ENCODE measurements at places on chromosomes 3 and 15. TPM values are rescaled to one million over a fixed set of nuclear protein-coding genes. Genes with fewer than 3 reads are reported as not detected.

CTXN2 gene
- total RNA-seq, result not detected

DNA sequence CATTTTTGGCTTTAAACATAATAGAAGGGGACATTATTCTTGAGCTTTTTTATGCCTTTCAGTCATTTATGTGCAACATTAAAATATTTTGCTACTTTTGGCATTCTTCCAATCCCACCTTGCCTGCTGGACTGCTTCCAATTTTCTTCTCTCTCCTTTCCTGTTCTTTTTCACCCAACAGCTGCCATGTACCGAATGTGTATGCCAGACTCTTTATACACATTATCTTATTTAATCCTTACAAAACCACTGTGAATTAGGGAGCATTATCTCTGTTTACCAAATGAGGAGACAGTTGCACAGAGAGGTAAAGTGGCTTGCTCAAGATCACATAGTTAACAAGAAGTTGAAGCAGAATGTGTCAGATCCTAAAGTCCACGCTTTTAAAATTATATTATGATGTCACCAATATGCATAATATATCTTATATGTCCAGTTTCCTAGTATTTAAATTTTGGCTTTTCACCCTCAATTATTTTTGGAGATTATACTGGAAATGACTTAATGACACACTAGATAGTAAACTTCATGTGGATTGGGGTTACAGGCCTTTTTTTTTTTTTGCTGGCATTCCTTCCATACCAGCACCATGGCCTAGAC is 231.5 kb downstream of the THRB start:
- DNase-seq, result peak; percentile 38

GRCh38 chr3:42148982-42149432 is 57.9 kb downstream of the TRAK1 start:
- DNase-seq, result peak; percentile 70

GRCh38 chr3:119033393-119034255 is 1.0 kb downstream of the IGSF11 start:
- DNase-seq, result no peak

DNA sequence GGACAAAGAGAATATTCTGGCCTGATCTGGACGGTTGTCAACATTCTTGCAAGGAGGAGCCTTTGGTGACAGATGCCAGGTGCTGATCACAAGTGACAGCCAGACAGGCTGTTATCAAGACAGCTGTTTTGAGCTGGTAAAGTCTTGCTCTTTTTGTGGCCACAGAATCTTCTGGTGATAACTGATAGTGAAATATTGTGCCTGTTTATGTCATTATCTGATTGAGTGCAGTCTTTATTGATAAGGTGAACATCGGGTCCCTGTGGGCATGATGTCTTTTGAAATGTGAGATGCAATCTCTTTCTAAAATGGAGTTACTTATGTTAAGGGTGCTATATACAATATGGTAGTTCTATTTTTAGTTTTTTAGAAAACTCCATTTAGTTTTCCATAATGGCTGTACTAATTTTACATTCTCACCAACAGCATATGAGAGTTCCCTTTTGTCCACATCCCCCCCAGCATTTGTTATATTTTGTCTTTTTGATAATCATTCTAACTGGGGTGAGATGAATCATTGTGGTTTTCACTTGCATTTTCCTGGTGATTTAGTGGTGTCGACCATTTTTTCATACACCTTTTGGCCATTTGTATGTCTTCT is 10.7 kb downstream of the CEP63 start:
- DNase-seq, result no peak

DNA sequence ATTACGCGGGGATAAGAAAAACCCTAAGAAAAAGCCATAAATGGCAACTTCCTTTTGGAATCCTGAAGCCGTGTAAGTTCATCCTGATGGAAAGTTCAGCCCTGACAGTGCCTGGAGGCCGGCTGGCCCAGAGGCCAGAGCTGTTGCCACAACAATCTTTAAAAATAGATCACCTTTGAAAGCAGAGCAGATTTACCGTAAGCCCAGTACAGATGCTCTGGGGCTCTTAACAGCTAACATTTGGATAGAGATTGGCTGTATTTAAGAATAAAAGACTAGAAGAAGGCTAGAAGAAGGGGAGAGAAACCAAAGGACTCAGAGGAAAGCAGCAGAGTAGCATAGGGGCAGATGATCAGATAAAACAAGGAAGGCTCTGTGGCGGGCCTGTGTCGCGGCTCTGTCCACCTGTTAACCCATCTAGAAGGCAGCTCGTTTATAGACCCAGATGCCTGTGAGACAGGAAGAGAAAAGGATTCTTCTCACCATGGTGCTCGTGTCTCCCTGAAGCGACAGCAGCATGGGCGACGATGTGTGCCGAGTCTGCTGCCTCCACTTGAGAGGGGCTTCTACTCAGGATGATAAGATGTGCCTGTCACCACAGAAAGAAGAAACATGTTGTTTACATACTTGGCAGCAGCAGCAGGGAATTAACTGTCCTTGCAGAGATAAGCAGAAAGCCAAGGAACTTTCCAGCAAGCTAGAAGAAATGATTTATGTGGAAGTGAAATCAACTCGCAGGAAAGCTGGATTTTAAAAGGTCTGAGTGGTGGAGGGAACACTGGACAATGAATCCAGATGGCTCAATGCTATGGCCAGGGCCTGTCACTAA is 69.9 kb downstream of the SYNM start:
- peak; percentile 25 for DNase-seq

GRCh38 chr15:39665629-39666250 is 84.9 kb downstream of the THBS1 start:
- DNase-seq, result no peak

GRCh38 chr3:122795674-122796195 is 866 bp downstream of the SLC49A4 start:
- DNase-seq, result no peak

GRCh38 chr3:133924041-133924440 is 28.4 kb upstream of the RAB6B start:
- DNase-seq, result no peak

SEMA5B gene
- total RNA-seq, result under 0.01 TPM

- DNase-seq, result no peak
Measured at GRCh38 chr3:85303156-85303555, 344.4 kb downstream of the CADM2 start.

- no peak for DNase-seq
Measured at GRCh38 chr15:93231994-93232393, 143.0 kb upstream of the RGMA start.

STRA6 gene
- total RNA-seq, result under 0.01 TPM

GRCh38 chr15:58537033-58537432 is 105.2 kb downstream of the LIPC start:
- no peak for DNase-seq

GRIP2 gene
- total RNA-seq, result not detected

GRCh38 chr3:5428607-5429516 is 241.4 kb downstream of the EDEM1 start:
- DNase-seq, result no peak

DNA sequence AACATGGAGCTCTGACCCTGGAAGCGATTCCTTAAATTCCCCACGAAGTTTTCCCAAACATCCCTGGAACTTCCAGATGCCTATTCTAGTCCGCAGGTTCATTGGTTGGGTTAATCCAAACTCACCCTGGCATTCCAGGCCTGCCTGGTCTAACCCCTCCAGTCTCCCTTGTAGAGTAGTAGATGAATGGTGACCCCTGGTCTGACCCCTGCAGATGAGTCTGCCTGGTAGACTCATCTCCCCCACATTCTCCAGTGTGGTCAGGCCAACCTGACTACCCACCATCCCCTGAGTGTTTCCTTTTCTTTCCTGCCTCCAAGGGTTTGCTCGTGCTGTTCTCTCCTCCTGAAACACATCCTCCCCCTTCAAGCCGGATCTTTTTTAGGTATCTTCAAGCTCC is 10.8 kb upstream of the HRH1 start:
- no peak for DNase-seq

DNA sequence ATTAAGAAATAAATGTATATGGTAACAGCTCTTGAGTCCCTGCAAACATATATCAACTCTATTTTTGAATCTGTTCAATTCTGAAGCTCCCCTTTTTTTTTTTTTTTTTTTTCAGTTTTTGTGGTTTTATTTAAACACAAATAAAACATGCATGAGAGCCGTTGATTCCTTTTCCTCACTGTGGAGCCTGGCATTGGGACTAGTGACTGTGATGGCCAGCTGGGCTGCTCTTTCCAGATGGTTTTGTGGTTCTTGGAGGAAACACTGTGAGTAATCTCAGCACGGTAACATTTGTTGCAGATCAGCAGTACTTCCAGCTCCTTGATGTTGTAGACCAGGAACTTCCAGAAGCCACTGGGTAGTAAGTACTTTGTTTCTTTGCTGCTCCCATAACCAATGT is 15.9 kb downstream of the EMC7 start:
- peak; percentile 24 for DNase-seq

GRCh38 chr15:83764201-83764838 is 110.4 kb downstream of the ADAMTSL3 start:
- DNase-seq, result no peak

GRCh38 chr3:12939137-12939536 is 97.8 kb upstream of the RPL32 start:
- DNase-seq, result no peak

- peak; percentile 13 for DNase-seq
Measured at GRCh38 chr3:36906504-36907149, 38.2 kb downstream of the TRANK1 start.

- no peak for DNase-seq
Measured at GRCh38 chr3:123036352-123037014, 8.9 kb upstream of the SEMA5B start.

DNA sequence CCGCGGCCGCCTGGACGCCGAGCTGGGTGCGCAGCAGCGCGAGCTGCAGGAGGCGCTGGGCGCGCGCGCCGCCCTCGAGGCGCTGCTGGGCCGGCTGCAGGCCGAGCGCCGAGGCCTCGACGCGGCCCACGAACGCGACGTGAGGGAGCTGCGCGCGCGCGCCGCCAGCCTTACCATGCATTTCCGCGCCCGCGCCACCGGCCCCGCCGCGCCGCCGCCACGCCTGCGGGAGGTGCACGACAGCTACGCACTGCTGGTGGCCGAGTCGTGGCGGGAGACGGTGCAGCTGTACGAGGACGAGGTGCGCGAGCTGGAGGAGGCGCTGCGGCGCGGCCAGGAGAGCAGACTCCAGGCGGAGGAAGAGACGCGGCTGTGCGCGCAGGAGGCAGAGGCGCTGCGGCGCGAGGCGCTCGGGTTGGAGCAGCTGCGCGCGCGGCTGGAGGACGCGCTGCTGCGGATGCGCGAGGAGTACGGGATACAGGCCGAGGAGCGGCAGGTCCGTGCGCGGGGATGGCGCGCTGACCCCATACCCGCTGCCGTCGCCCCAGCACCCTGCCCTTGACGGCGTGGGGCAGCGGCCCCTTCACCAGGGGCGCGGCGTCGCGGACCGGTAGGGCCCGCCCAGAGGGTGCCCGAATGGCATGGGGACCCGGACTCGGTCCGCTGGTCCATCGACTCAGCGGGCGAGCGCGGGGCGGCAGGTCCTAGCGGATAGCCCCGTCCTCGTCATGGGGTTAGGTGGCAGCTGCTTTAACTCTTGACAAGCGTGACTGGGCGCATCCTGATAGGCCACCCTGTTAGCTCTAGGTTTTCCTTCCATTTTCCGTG is 848 bp downstream of the SYNM start:
- DNase-seq, result peak; percentile 78

DNA sequence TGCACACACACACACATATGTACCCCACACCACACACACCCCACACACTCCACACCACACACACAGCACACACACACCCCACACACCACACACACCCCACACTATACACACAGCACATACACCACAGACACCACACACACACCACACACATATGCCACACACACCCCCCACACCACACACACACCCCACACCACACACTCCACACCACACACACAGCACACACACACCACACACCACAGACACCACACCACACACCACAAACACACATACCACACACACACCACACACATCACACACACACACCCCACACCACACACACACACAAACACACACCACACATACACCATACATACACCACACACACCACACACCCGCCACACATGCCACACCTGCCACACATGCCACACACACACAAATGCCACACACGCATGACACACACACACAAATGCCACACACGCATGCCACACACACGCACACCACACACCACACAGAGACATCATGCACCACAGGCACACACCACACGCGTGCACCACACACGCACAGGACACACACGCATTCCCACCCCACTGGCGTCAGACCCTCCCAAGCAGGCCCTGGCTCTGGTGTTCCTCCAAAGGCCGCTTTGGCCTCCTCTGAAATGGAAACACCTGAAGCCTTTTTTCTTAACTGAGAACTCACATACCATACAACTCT is 15.7 kb downstream of the CHST13 start:
- no peak for DNase-seq

DNA sequence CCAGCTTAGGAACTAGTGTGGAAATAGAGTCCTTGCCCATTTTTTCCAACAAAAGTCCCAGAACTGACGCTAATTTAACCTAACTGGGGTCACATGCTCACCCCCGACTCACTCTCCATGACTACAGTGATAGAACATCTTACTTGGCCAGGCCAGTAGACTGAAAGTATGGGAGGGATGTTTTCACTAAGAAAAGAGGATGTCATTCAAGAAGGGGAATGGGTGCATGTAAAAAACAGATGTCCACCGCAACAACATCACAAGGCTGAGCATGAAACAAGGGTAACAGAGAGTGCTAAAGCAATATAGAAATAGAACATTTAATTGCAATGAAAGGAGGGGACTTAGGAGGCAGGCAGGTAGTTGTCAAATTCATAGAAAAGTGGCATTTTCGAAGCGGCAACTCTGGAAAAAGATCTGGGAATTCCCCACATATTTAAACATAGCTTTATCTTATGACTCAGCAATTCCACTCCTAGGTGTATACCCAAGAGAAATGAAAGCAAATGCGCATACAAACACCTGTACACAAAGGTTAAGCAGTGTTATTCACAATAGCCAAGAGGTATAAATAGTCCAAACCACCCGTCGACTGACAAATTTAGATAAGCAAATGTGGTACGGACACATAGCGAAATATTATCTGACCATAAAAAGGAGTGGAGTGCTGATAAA is 41.1 kb upstream of the UBE2E2 start:
- no peak for DNase-seq

- DNase-seq, result no peak
Measured at GRCh38 chr15:85625856-85626255, 168.9 kb downstream of the KLHL25 start.

- no peak for DNase-seq
Measured at GRCh38 chr3:117485841-117486240, 776.3 kb downstream of the TUSC7 start.

DNA sequence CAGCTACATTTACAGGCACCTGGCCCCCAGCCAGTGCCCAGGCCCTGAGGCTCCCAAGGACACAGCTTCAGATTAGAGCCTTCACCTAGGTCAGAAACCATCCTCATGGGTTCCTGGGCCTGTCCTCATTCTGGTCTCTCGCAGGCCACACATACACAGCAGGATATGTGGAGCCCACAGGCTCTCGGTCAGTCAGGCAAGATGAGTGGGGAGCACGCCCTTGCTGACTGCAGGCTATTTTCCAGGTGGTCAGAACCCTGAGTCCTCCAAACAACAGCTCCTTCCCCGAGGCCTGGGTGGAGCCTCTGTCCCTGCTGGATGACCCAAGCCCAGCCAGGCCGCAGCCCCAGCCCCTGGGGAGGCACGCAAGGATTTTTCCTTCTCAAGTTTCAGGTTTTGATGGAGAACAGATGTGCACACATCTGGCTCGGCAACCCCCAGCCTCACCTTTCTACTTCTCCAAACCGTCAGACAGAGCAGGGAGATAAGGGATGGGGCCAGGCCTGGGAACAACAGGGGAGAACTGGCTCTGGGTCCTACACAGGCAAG is 1.6 kb downstream of the STRA6 start:
- DNase-seq, result peak; percentile 10

CCDC33 gene
- not detected for total RNA-seq

All from lung microvascular endothelial cell (primary cell).